ENCODE measurements at places on chromosomes 7 and 10. TPM values are rescaled to one million over a fixed set of nuclear protein-coding genes. Genes with fewer than 3 reads are reported as not detected.

The PRSS37 gene
- total RNA-seq, result not detected

The SOSTDC1 gene
- total RNA-seq, result 0.85 TPM

DNA sequence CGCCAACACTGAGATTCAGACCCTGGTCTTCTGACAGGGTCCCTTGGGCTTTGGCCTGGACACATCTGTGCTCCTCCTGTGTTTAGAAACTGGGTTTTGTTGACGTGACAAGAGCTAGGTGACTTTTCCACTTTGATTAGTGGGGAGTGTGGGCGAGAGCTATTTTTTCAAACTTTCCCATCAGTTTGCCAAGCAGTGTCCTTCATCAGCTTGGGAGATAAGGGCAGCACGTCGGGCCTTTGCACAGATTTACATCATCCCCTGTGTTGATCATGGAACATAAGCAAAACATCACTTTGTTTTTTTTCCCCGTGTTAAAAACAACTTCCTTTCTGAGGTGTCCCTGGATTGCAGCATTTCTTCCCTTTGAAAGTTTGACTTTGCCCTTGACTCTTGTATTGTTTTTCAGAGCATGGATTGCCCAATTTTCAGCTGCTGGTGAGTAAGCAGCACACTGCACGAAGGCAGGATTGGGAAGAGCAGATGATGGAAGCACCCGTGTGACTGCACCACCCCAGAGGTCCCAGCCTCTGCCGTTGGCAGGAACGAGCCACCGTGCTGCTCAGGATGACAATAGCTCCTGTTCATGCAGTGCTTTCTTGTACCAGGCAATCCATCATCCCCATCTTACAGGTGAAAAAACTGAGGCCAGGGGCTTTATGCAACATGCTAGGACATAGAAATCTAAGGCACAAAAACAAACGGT lies 6.4 kb upstream of the IGFBP1 start:
- no peak overlapping the region for H3K4me3 ChIP-seq
- H3K27me3 ChIP-seq, result peaks cover 57% of the 10 kb centered on the region
- H3K4me1 ChIP-seq, result no peaks in the 10 kb centered on the region
- DNase-seq, result no peak
- H3K27ac ChIP-seq, result no peak overlapping the region
- H3K36me3 ChIP-seq, result no peaks in the 10 kb centered on the region

- no peaks in the 10 kb centered on the region for H3K27me3 ChIP-seq
- no peak overlapping the region for H3K4me3 ChIP-seq
- no peak for DNase-seq
- peaks cover 48% of the 10 kb centered on the region for H3K36me3 ChIP-seq
Observed at GRCh38 chr7:87322912-87323311, 22.6 kb upstream of the CROT start.

GRCh38 chr7:32191305-32191704 lies 121.1 kb upstream of the PDE1C start:
- H3K4me1 ChIP-seq, result no peaks in the 10 kb centered on the region
- no peaks in the 10 kb centered on the region for H3K36me3 ChIP-seq
- H3K4me3 ChIP-seq, result no peak overlapping the region
- no peak overlapping the region for H3K27ac ChIP-seq
- no peak for DNase-seq
- H3K27me3 ChIP-seq, result no peaks in the 10 kb centered on the region

GRCh38 chr10:57699944-57700343 lies 567.8 kb downstream of the IPMK start:
- no peaks in the 10 kb centered on the region for H3K36me3 ChIP-seq
- DNase-seq, result no peak
- H3K27ac ChIP-seq, result no peak overlapping the region
- no peaks in the 10 kb centered on the region for H3K27me3 ChIP-seq

- H3K4me1 ChIP-seq, result no peaks in the 10 kb centered on the region
- no peak overlapping the region for H3K4me3 ChIP-seq
- H3K36me3 ChIP-seq, result no peaks in the 10 kb centered on the region
- no peak for DNase-seq
- no peak overlapping the region for H3K27ac ChIP-seq
Observed at GRCh38 chr7:111568419-111568818, 6.1 kb upstream of the IMMP2L start.

- no peak for DNase-seq
- H3K27me3 ChIP-seq, result no peaks in the 10 kb centered on the region
- H3K4me3 ChIP-seq, result no peak overlapping the region
- H3K27ac ChIP-seq, result no peak overlapping the region
- H3K4me1 ChIP-seq, result no peaks in the 10 kb centered on the region
Observed at GRCh38 chr7:22645418-22646181, 81.4 kb upstream of the IL6 start.

- no peak overlapping the region for H3K27ac ChIP-seq
- DNase-seq, result no peak
- H3K4me1 ChIP-seq, result peaks cover 3% of the 10 kb centered on the region
- no peaks in the 10 kb centered on the region for H3K27me3 ChIP-seq
Observed at GRCh38 chr10:69498711-69499471, 47.6 kb downstream of the TSPAN15 start.

The CCAR1 gene
- 27.5 TPM for total RNA-seq

DNA sequence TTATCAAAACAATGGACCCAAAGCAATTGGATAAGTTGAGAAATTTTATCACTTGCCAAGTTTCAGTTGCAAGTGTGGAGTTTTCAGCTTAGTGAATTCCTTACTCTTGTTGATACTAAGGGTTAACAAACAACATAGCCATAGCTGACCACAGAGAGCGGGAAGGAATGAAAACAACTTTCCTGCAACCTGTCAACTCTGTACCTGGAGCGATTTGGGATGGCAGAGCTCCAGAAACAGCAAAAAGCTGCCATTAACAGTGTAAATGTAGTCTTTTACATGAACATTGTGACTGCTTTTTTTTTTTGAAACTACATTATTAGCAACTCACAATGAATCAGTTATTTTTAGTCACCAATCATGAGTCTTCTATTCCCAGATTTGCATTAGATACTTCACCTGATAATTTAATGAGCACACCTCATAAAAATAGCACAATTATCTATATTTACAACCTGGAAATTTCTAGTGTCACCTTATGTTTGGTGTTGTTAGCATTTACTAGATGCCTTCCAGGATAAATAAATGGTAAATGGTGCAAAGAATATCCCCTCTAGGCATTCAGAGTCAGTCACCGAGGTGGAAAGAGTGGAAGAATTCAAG lies 47.6 kb upstream of the RAPGEF5 start:
- H3K4me1 ChIP-seq, result no peaks in the 10 kb centered on the region
- no peak for DNase-seq
- no peaks in the 10 kb centered on the region for H3K36me3 ChIP-seq
- no peak overlapping the region for H3K4me3 ChIP-seq
- no peaks in the 10 kb centered on the region for H3K27me3 ChIP-seq

The CYP51A1 gene
- total RNA-seq, result 15.8 TPM

Data from left ventricle myocardium inferior (tissue), 1 donor.